Effector CD4-positive, alpha-beta T cell (primary cell): ENCODE measurements at places on chromosomes 7 and 10.

GRCh38 chr10:121536310-121536913 lies 61.8 kb downstream of the FGFR2 start:
- DNase-seq: no peak

- no peak for DNase-seq
Observed at GRCh38 chr7:78194611-78195010, 396.0 kb downstream of the PHTF2 start.

DNA sequence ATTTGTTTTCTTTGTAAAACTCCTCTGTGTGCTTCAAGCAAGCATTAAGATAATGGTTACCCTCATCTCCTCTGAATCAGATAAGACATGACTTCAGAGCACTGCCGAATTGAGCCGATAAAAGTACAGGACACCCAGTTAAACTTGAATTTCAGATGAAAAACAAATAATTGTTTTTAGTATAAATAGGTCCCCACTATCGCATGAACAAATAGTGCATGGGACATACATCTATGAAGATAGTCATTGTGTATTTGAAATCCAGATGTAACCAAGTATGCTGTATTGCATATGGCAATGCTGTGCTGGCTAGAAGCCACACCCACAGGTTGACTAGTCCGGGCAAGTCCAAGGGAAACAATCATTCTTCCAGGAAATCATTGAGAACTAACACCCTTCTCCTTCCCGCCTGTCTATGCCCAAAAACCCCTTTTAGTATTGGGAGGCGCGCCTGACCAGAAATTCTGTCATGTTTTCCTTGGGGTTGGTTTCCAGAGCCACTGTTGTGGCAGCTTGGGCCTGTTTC lies 12.6 kb upstream of the FGFR2 start:
- no peak for DNase-seq

DNA sequence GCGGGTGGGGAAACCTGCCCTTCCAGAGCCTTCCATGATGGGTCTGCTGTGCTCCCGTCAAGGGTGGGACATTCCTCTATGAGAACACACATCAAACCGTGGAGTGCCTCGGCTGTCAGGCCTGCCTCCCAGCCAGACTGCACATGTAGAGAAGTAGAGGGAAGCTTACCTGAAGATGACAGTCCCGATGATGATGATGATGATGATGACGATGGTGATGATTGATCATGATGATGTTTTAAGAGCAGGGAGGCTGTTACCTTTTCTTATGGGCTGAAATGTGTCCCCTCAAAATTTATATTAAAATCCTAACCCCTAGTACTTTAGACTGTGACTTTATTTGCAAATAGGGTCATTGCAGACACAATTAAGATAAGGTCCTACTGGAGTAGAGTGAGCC lies 76.1 kb upstream of the ANLN start:
- no peak for DNase-seq

- DNase-seq: no peak
Observed at GRCh38 chr10:8052341-8052955, 2.0 kb upstream of the GATA3 start.

GRCh38 chr7:27139334-27140125 lies 4.0 kb downstream of the HOXA5 start:
- no peak for DNase-seq

DNA sequence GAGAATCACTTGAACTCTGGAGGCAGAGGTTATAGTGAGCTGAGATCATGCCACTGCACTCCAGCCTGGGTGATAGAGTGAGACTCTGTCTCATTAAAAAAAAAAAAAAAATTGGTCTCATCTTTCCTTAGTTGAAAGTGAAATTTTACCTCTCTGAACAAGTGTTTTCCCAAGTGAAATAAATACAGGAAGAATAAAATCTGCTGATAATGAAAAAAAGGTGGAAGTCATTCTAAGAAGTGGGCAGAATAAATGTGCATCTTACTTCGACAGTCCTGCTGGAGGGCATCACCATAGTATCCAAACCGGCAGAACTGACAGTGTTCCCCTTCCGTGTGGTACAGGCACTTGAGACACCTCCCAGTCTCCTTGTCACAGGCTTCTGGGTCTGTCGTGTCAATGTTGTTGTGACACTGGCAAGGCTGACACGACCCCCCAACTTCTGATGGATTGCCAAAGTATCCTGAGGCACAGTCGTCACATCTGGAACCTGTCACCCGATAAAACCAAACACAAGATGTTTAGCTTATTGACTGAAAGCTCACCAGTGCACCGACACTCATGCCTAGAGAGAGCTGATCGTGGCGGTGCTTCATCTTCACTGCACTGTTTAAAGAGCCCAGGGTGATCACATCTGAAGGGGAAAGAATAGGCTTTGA lies 49.6 kb downstream of the LAMB1 start:
- DNase-seq: no peak
